ENCODE measurements at places on chromosomes 3 and 15. TPM values are rescaled to one million over a fixed set of nuclear protein-coding genes. Genes with fewer than 3 reads are reported as not detected.

The PIGZ gene
- total RNA-seq: 1.6 TPM

The PAK6 gene
- total RNA-seq: 7.8 TPM

The LSAMP gene
- 64.9 TPM for total RNA-seq

The SLC22A13 gene
- total RNA-seq: 0.60 TPM

The SPATA12 gene
- not detected for total RNA-seq

The AHSG gene
- total RNA-seq: 0.27 TPM

The LMAN1L gene
- not detected for total RNA-seq

- H3K4me3 ChIP-seq: no peak overlapping the region
- no peaks in the 10 kb centered on the region for H3K27me3 ChIP-seq
- no peak overlapping the region for H3K27ac ChIP-seq
These were observed 2.1 kb upstream of the RHO start for GRCh38 chr3:129526121-129526900.

DNA sequence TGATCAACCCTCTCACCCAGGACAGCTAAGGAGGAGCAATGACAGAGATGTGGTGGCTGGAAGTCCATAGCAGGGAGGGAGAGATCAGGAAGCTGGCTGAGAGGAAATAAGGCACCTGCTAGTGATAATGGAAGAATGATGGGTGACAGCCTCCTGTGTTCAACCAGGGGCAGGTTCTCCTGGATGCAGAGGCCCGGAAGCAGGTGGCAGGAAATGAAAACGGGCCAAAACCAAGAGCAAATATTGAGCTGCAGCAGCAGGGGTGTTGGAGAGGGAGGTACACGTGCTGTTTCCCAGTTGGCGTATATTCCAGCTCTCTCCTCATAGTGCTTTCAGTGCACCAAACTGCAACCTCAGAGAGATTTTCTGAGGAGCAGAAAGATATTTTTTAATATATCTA lies 213.4 kb upstream of the TBL1XR1 start:
- peaks cover 10% of the 10 kb centered on the region for H3K4me1 ChIP-seq
- no peak for DNase-seq

GRCh38 chr3:14439501-14440167 lies 37.2 kb downstream of the SLC6A6 start:
- peak overlapping the region; percentile 70 for H3K27ac ChIP-seq
- H3K36me3 ChIP-seq: peaks cover 5% of the 10 kb centered on the region
- no peak for DNase-seq

DNA sequence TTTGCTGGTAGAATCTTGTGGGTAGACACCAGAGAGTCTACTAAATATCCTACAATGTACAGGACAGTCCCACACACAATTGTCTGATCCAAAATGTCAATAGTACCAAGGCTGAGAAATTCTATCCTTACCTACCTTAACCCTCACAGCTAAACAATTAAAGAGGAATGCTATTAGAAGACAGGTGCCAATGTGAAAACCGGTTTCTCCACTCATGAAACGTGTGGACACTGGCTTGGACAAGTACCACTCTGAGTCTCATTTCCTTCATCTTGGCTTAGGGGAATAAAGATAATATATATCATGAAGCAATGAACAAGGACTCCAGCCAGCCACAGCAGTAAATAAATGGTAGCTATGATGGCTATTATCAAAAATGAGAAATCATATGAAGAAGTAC lies 90.2 kb downstream of the RFTN1 start:
- peaks cover 5% of the 10 kb centered on the region for H3K4me1 ChIP-seq
- H3K27ac ChIP-seq: no peak overlapping the region
- peaks cover 9% of the 10 kb centered on the region for H3K27me3 ChIP-seq
- H3K4me3 ChIP-seq: no peak overlapping the region

GRCh38 chr3:186220365-186220764 lies 111.5 kb upstream of the ETV5 start:
- peaks cover 8% of the 10 kb centered on the region for H3K4me1 ChIP-seq
- no peak for DNase-seq
- no peak overlapping the region for H3K27ac ChIP-seq
- no peaks in the 10 kb centered on the region for H3K36me3 ChIP-seq
- H3K4me3 ChIP-seq: no peak overlapping the region

DNA sequence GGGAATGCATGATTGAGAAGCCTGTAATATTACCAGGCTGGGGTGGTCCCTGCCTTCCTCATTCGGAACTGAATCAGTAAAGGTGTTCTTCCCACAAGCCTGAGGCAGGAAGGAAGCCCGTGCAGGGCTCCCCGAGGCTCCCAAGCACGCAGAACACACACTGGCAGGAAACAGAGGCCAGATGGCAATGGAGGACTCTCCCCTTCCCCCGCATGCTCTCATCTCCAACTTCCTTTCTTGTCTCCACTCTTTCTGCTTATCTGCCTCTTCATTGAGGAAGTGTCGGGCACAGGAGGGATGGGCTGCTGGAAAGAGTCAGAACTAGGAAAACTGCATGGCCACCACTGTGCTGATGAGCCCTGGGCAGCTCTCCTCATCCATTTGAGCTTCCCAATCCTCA lies 123.5 kb downstream of the NUP210 start:
- no peaks in the 10 kb centered on the region for H3K36me3 ChIP-seq
- DNase-seq: no peak
- H3K27ac ChIP-seq: no peak overlapping the region
- H3K4me3 ChIP-seq: no peak overlapping the region
- H3K27me3 ChIP-seq: peaks cover 6% of the 10 kb centered on the region

- H3K27me3 ChIP-seq: no peaks in the 10 kb centered on the region
- peak overlapping the region; percentile 78 for H3K4me3 ChIP-seq
- peak overlapping the region; percentile 68 for H3K27ac ChIP-seq
- no peaks in the 10 kb centered on the region for H3K36me3 ChIP-seq
These were observed 3.3 kb upstream of the CP start for GRCh38 chr3:149224736-149225594.

- no peaks in the 10 kb centered on the region for H3K36me3 ChIP-seq
- H3K27ac ChIP-seq: peak overlapping the region; percentile 17
- H3K4me1 ChIP-seq: peaks cover 5% of the 10 kb centered on the region
- DNase-seq: no peak
- no peaks in the 10 kb centered on the region for H3K27me3 ChIP-seq
- H3K4me3 ChIP-seq: no peak overlapping the region
These were observed 142.2 kb upstream of the CNTN3 start for GRCh38 chr3:74756674-74757073.

DNA sequence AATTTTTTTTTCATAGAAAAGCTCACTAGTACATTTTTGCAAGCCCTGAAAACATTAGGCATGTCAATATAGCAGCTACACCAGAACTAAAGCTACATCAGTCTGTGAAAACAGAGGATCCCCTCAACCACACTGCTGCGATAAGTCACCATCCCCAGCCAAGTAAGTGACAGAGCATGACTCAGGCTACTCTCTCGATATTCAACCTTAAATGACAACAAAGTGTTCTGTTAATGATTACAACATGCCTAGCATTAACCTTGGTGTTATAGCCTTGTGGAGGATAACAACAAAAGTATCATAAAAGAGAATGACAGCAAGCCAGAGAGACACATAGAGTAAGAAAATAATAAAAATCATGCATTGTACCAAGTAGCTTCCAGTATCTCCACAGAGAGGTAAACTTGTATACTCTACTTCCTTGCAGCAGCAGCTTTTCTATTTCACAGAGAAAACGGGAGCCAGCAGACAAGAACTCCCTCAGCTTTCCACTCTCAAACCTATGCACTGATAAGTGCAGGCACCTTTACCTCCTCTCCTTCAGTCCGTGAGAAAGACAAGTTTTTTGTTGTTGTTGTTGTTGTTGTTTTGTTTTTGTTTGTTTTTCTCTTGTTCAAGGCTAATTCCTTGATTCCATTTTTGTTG lies 76.6 kb downstream of the GBE1 start:
- H3K4me1 ChIP-seq: peaks cover 4% of the 10 kb centered on the region
- H3K27ac ChIP-seq: no peak overlapping the region
- H3K27me3 ChIP-seq: no peaks in the 10 kb centered on the region
- no peak overlapping the region for H3K4me3 ChIP-seq

DNA sequence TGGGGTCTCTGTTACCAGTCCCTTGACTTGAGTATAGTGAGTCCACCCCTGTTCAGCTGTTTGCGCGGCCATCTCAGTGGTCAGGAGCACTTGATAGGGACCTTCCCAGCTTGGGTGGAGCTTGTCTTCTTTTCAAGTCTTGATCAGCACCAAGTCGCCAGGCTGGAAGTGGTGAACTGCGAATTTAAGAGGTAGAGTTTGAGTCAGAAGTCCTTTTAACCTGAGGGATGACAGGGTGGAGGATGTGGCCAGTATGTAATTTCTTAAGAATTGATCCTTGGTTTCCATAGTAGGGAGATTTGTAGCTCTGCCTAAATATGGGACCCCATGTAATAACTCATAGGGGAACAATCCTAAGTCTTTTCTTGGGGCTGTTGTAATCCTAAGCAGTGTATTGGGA lies 86.3 kb upstream of the XCR1 start:
- H3K27ac ChIP-seq: peak overlapping the region; percentile 98
- peaks cover 42% of the 10 kb centered on the region for H3K4me1 ChIP-seq
- peaks cover 10% of the 10 kb centered on the region for H3K36me3 ChIP-seq
- H3K27me3 ChIP-seq: no peaks in the 10 kb centered on the region

DNA sequence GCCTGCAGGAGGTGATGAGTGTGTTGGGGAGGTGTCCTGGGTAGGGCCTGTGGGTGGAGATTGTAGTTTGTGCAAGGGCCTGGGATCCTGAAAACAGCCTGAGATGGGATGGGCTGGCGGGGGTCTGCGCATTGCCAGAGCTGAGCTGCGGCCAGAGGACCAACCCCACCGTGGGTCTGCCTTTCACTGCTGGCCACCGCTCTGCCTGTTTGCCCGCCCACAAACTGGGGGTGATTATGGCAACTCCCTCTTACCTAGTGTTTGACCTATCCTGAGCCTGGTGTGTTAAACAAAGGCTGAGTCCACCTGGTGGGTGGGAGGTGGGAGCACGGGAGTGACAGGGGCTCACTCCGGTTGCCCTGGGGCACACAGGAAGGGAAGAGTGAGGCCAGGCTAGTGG lies 9.8 kb downstream of the ABTB1 start:
- no peak overlapping the region for H3K4me3 ChIP-seq
- no peaks in the 10 kb centered on the region for H3K36me3 ChIP-seq
- peaks cover 18% of the 10 kb centered on the region for H3K4me1 ChIP-seq
- no peaks in the 10 kb centered on the region for H3K27me3 ChIP-seq
- DNase-seq: peak; percentile 49

- H3K4me3 ChIP-seq: peak overlapping the region; percentile 60
- H3K27ac ChIP-seq: peak overlapping the region; percentile 86
These were observed 8.1 kb upstream of the CSK start for GRCh38 chr15:74773731-74774252.

DNA sequence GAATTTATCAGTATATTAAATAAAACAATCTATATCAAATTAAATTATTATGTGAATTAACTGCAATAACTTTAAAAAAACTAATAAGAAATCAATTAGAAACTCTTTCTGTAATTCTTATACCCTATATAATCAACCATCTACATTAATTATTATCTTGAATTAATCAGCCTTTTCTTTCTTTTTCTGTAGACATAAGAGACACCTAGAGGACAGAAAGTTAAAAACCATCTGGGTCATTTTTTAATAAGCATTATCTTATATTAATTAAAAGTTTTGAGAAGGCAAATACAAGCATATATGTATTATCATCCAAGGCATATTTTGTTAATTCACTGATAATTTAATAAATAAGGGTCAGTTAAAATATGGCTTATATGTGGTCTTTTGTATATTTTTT lies 24.2 kb upstream of the SLC25A26 start:
- peaks cover 20% of the 10 kb centered on the region for H3K27me3 ChIP-seq
- no peak for DNase-seq
- H3K4me1 ChIP-seq: peaks cover 4% of the 10 kb centered on the region
- no peak overlapping the region for H3K4me3 ChIP-seq
- no peaks in the 10 kb centered on the region for H3K36me3 ChIP-seq

DNA sequence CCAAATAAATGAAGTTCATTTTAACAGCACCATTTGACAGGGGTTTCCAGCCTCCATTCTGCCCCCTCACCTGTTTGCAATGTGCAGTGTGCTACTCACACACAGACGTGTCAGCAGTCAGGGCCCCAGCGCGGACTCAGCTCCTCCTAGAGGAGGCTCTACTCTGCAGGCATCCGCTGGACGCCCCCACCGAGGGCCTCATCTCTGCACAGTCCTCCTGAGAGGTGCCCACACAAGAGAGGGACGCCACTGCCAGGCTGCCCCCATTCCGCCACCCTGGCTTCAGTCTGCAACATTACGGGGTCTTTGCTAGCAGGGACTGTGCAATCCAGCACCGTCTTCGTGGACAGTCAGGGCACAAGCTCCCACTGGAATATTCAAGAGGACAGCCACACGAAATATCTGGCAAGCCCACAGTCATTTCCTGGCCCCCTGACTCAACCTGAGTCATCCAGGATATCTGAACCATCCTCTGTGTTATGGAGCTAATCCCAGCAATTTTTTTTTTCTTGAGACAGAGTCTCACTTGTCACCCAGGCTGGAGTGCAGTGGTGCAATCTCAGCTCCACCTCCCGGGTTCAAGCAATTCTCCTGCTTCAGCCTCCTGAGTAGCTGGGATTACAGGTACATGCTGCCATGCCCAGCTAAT lies 255.0 kb downstream of the OCA2 start:
- H3K4me1 ChIP-seq: no peaks in the 10 kb centered on the region
- H3K27ac ChIP-seq: no peak overlapping the region
- no peak overlapping the region for H3K4me3 ChIP-seq

Measured in type B pancreatic cell (in vitro differentiated cells).